Osteoblast (primary cell): ENCODE measurements at places on chromosomes 4 and X. TPM values are rescaled to one million over a fixed set of nuclear protein-coding genes. Genes with fewer than 3 reads are reported as not detected.

DNA sequence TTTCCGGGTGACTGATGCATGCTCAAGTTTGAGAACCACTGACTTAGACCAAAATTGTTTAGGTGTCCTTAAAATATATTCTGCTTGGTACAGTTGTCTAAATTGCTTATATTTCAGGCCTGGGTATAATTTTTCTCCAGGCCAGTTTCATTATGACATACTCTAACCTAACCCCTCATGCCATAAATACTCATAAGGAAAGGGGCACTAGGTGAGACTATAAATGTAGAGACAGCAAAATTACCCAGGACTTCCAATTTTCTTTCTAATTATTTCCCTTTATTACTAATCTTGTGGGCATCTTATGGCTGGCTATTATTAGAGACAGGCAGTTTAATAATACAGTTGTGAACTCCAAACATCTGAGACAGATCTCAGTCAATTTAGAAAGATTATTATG, 150.2 kb downstream of the RRAGB start:
- no peak for DNase-seq

- DNase-seq: peak; percentile 44
These were observed 305.7 kb upstream of the SLIT2 start for GRCh38 chr4:19945979-19946380.

The ASMT gene
- total RNA-seq: 0.36 TPM in 1 of 2 replicates, not detected in the other

GRCh38 chr4:123821861-123822260, 425.3 kb downstream of the SPRY1 start:
- no peak for DNase-seq

- no peak for DNase-seq
These were observed 50.0 kb upstream of the AFAP1 start for GRCh38 chr4:7989654-7990053.

DNA sequence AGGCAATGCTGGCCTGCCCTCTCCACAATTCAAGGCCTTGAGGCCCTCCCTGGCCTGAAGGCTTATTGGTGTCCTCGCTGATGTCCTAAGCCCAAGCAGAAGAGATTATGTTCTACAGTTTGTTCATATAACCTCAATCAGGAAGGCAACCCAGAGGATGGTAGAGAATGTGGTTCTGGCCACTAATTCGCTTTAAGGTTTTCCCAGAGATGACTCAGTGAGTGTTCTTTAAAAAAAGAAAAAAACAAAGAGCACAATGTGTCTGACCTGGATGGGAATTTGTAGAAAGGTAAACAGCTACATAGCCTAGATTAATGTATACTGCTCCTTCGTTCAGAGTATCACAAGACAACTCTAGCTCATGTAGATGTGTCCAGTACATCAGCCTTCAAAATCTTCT, 66.0 kb downstream of the MANBA start:
- DNase-seq: no peak

The GSTCD gene
- total RNA-seq: 6.9 and 9.7 TPM in 2 replicates

- no peak for DNase-seq
These were observed 307.7 kb upstream of the ARSJ start for GRCh38 chr4:114287079-114287696.

The GAGE13 gene
- total RNA-seq: not detected in 2 replicates

DNA sequence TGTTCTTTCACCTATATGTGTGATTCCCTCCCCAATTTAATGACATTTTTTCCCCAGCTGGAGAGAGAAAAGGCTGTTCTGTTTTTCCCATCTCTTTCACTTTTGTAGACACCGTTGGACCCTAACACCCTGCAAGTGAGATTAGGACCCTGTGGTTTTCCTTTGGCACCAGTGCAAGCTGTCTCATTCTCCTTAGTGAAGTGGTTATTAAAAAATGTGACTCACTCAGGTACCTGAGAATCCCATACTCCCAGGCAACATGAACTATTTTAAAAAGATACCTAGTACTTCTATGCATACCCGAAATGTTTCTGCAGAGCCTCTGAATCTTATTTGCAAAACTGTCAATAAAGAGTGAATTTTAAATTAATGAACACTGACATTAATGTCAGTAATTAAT, 175.7 kb upstream of the TBC1D9 start:
- no peak for DNase-seq

GRCh38 chr4:81919810-81920209, 448.1 kb upstream of the RASGEF1B start:
- DNase-seq: no peak

GRCh38 chr4:6425336-6425735, 47.1 kb downstream of the PPP2R2C start:
- peak; percentile 54 for DNase-seq

DNA sequence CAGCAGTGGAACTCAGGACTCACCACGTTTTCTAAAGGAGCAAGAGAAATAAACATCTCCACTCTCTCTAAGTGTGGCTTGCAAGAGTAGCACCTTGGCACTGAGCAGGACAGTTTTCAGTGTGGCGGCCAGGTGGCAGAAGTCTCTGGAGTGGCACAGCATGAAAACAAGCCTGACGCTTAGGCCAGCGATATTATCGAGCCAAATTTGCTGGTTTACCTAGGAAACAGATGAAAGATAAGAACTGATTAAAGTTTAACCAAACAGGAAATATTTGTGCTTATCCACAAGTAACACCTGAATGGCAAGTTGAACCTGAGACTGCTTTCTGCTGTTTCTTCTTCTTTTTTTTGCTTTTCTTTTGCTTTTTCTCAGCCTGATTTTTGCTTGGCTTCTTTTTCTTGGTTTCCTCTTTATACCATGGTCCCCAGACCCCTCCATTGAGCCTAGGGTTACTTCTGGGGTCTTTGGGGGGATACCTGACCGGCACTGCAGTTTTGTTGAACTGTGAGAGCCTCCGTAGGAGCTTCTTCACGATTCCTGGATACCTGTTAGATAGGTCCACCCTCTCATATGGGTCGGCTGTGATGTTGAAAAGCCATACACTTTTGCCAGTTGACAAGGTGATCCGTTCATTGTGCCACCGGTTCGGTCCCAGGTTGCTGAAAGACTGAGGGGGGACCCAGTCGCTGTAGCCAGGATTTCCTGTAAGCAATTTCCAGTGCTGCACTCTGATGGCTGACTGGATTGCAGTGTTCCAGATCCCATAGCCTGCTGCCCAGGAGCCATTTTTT, 77.3 kb downstream of the ARSJ start:
- DNase-seq: no peak

GRCh38 chrX:76439188-76439587, 11.7 kb downstream of the MAGEE1 start:
- no peak for DNase-seq

The NOP14 gene
- total RNA-seq: 24.2 and 30.0 TPM in 2 replicates

The CENPI gene
- 4.3 and 4.4 TPM in 2 replicates for total RNA-seq

The CXCL5 gene
- under 0.01 TPM in 1 of 2 replicates, not detected in the other for total RNA-seq

DNA sequence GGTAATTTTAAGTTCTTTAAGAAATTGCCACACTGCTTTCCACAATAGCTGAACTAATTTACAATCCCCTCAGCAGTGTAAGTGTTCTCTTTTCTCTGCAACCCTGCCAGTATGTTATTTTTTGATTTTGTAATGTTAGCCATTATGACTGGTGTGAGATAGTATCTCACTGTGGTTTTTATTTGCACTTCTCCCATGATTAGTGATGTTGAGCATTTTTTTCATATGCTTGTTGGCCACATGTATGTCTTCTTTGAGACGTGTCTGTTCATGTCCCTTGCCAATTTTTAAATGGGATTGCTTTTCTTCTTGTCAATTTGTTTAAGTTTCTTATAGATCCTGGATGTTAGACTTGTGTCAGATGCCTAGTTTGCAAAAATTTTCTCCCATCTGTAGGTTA, 86.1 kb downstream of the BMP3 start:
- DNase-seq: no peak

DNA sequence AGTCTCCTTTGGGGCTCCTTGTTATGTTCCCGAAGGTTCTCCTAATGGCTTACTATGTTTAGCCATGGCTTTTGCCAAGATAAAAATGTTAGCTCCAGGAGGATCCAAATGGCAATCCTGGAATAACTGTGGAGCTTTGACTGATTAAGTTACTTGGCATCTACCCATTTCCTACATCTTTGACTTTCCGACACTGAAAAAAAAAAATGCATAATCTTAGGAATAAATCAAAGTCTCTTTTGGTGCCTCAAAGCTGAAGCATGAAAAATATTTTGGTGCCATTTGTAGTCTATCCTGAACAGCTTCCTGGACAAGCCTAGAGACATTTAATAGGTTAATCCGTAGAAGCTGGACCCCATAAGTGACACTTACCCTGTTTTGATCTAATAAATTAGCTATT, 191.7 kb downstream of the PALLD start:
- no peak for DNase-seq

DNA sequence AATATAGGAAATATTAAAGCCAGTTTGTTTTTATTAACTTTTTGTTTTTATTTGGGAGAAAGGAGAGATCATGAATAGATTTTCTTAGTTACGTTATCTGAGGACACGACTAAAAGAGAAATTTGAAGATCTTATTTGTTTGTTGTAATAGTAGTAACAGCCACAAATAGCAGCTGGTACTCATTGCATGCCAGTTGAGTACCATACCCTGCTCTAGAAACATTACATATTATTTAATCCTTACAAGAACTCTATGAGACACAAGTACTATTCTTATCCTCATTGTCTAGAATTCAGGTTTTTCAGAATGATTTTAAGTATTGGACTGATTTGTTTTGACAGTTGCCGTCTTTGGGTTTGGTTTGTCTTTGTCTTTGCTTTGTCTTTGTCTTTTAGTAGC, 31.8 kb downstream of the USP53 start:
- no peak for DNase-seq

- DNase-seq: no peak
These were observed 31.7 kb upstream of the INTU start for GRCh38 chr4:127601029-127601428.

GRCh38 chr4:109969087-109969486, 56.4 kb downstream of the EGF start:
- DNase-seq: no peak

GRCh38 chrX:49746306-49746705, 50.5 kb upstream of the PAGE1 start:
- DNase-seq: no peak

The MRPS18C gene
- 13.8 and 14.5 TPM in 2 replicates for total RNA-seq
